ENCODE measurements at places on chromosomes 2 and 18. TPM values are rescaled to one million over a fixed set of nuclear protein-coding genes. Genes with fewer than 3 reads are reported as not detected.

Gene DAW1
- not detected for total RNA-seq

Gene ZC3H6
- total RNA-seq: 13.9 TPM

Gene PFN4
- total RNA-seq: 0.59 TPM

GRCh38 chr2:63257473-63257872, 206.8 kb downstream of the OTX1 start:
- no peak overlapping the region for H3K27ac ChIP-seq
- H3K4me3 ChIP-seq: no peak overlapping the region
- no peaks in the 10 kb centered on the region for H3K27me3 ChIP-seq
- H3K36me3 ChIP-seq: no peaks in the 10 kb centered on the region
- no peak for DNase-seq

GRCh38 chr2:129117434-129117833, 798.8 kb upstream of the HS6ST1 start:
- no peak for DNase-seq
- H3K27ac ChIP-seq: no peak overlapping the region
- no peak overlapping the region for H3K4me3 ChIP-seq
- no peaks in the 10 kb centered on the region for H3K36me3 ChIP-seq
- H3K4me1 ChIP-seq: no peaks in the 10 kb centered on the region

GRCh38 chr2:120774557-120775160, 39.0 kb downstream of the GLI2 start:
- no peak overlapping the region for H3K27ac ChIP-seq
- H3K27me3 ChIP-seq: peaks cover 28% of the 10 kb centered on the region
- H3K36me3 ChIP-seq: no peaks in the 10 kb centered on the region
- no peaks in the 10 kb centered on the region for H3K4me1 ChIP-seq
- H3K4me3 ChIP-seq: no peak overlapping the region
- peak; percentile 2 for DNase-seq

DNA sequence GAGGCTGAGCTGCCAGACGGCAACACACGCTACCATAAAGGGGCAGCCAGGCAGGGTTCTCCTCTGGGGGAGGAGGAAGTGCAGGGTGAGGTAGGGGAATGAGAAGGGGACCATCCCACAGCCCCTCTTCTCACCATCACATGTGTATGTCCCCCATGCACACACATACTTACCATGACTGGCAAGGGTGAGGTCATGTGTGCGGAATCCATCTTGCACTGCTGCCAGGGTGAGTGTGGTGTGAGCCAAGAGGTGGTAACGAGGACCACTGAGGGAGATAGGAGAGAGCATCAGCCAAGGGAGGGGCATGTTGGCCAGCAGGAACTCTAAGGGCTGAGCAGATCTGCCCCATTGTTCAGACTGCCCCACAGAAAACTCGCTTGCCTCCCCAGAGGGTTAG, 7.1 kb downstream of the WDR54 start:
- H3K27me3 ChIP-seq: no peaks in the 10 kb centered on the region
- no peak overlapping the region for H3K27ac ChIP-seq
- peaks cover 72% of the 10 kb centered on the region for H3K36me3 ChIP-seq
- H3K4me1 ChIP-seq: no peaks in the 10 kb centered on the region
- no peak overlapping the region for H3K4me3 ChIP-seq

- peak overlapping the region; percentile 91 for H3K27ac ChIP-seq
- H3K4me1 ChIP-seq: peaks cover 9% of the 10 kb centered on the region
- H3K4me3 ChIP-seq: peak overlapping the region; percentile 79
- no peaks in the 10 kb centered on the region for H3K27me3 ChIP-seq
Measured at GRCh38 chr2:196798980-196799379, 503 bp downstream of the GTF3C3 start.

DNA sequence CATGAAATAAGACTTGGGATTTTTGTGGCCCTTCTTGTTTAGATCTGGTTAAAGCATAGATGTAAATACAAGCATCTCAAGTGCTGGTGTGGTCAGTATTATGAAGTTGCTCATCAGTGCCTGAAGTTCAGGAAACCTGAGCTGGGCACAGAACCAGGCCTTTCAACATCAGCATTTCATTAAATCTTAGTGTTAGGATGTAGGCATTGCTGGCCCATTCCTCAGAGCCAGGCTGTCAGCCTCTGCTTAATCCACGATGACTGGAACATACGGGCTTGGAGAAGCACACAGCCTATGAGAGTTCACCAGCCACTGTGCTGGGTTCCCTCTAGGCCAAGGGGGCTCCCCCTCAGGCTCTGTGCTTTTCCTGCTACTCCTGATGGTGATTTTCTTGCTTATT, 270.2 kb downstream of the EN1 start:
- H3K27me3 ChIP-seq: peaks cover 15% of the 10 kb centered on the region
- H3K36me3 ChIP-seq: no peaks in the 10 kb centered on the region
- H3K4me3 ChIP-seq: no peak overlapping the region

All from heart right ventricle (tissue), 16 donors.